H9 (cell line): ENCODE measurements at places on chromosomes 4 and X.
A peak's percentile ranks its signal among the peaks of the same experiment; 100 is the strongest.

- DNase-seq: no peak
Measured at GRCh38 chrX:10482261-10482660, 138.1 kb downstream of the MID1 start.

DNA sequence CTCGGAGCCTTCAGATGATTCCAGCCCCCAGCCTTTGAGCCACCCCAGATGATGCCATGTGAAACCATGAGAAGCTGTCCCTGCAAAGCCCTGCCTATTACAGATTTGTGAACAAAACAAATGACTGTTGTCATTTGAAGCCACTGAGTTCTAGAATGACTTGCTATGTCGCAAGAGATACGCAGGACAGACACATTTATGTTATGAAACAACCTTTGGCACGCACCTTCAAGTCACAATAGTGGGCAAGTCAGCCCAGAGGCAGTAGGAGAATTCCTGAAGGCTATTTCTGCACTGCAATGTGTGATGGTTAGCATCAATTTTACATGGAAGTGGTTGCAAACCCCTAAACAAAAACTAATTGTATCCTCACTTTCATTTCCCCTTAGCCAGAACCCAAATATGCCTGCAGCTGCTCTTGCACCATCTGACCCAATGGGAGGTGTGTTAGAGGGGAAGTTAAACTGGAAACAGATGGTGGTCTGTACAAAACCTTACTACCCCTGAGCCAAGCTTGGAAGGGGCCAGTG lies 174.4 kb upstream of the ATP6AP2 start:
- no peak for DNase-seq

- DNase-seq: no peak
Measured at GRCh38 chr4:155506745-155507144, 130.0 kb upstream of the MAP9 start.

- no peak for DNase-seq
Measured at GRCh38 chr4:42172128-42172790, 19.8 kb upstream of the BEND4 start.

GRCh38 chr4:53563824-53564223 lies 27.5 kb downstream of the LNX1 start:
- no peak for DNase-seq

GRCh38 chr4:122083989-122084388 lies 68.1 kb upstream of the BLTP1 start:
- no peak for DNase-seq

DNA sequence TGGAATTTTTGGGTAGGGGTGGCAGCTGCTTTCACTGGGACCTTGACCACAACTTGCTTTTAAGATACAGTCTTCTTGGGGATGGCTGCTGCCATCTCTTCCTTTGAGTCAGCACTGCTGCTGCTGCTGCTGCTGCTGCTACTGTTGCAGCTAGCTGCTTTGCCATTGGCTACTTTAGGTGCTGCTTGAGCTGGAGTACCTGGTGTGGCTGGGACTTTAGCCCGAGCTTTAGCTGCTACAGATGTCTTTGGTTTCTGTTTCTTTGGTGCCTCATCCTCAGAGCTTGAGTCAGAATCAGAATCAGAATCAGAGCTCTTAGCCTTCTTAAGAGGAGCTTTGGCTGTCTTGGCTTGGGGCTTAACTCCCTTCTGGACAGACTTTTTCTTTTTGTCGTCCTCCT lies 52.2 kb downstream of the FAM9B start:
- no peak for DNase-seq

GRCh38 chr4:165684177-165684805 lies 188.7 kb upstream of the TLL1 start:
- DNase-seq: no peak

GRCh38 chr4:73019462-73020047 lies 50.0 kb downstream of the COX18 start:
- no peak for DNase-seq

- no peak for DNase-seq
Measured at GRCh38 chrX:12955882-12956703, 18.8 kb upstream of the TMSB4X start.

DNA sequence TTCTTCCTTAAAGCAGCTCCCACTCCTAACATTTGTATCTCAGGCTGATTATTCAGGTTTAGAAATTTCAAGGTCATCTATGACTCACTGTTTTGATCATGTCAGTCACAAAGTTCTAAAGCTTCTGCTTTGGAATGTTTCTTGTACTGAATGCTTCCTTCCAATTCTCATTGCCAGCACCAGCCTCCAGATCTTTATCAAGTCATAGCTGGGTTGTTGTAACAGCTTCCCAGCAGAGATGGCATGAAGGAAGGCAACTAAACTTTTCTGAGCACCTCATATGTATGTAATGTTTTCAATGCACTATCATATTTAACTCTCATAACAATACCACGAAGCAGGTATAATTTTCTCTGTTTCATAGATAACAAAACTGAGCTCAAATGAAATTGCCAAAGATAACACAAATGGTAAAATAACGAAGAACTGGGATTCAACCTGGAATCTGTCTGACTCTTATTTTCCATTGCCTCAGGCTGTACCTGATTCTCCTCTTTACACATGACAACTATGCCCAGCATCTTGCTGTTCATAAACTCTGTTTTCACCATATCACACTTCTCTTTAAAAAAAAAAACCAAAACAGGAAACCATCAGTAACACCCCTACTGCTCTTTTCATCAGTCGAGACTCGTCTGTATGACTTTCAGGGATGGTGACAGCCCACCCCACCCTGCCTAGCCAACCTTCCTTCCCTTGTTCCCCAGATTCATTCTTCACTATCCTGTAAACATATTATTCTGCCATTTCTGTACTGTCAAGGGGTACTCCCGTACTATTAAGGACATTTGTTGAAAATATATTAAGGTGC lies 13.4 kb downstream of the TRPC3 start:
- DNase-seq: no peak

GRCh38 chr4:181294421-181294820 lies 948.8 kb upstream of the TENM3 start:
- DNase-seq: no peak

- no peak for DNase-seq
Measured at GRCh38 chr4:177185579-177185978, 124.1 kb upstream of the NEIL3 start.

GRCh38 chr4:184475096-184475461 lies 729 bp upstream of the IRF2 start:
- DNase-seq: peak; percentile 45

- no peak for DNase-seq
Measured at GRCh38 chr4:123216946-123217345, 179.6 kb upstream of the SPRY1 start.

GRCh38 chrX:42725196-42725595 lies 52.8 kb downstream of the PPP1R2C start:
- no peak for DNase-seq

DNA sequence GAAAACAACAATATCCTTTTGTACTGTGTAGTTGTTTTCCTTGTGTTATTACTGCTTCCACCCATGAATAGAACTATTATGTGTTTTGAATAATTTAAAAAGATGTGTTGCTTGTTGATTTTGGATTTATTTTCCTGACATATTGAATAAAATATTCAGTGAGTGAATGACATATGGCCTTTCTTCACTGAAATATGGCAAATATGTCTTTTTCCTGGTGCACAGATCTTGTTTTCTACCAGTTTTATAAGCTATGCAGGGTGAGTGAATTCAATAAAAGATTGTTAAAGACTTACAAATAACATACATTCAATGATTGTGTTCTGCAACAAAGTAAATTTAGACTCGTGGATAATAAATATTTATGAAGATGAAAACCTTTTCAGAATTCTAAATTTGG lies 1216.3 kb upstream of the ADGRL3 start:
- DNase-seq: no peak

DNA sequence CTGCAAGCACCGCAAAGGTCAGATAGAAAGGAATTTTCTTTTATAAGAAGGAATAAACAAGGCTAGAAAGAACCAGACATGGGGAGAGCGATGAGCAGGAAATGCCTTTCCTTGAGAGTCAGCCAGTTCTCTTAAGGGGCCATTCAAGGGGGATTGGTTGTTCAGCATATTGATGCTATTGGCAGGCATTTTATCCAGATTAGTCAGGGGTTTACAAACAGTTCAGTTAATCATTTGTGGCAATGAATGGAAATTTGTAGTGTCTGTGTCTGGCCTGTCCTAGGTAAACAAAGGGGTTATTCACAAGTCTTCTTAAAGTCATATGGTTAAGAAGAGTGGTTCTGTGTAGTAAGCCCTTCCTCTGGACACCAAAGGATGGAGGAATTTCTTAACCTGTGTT lies 184.7 kb upstream of the FRMPD4 start:
- no peak for DNase-seq
